Esophagus squamous epithelium (tissue), 5 donors: ENCODE measurements at places on chromosomes 4 and X. TPM values are rescaled to one million over a fixed set of nuclear protein-coding genes. Genes with fewer than 3 reads are reported as not detected.

The PLXNB3 gene
- 3.2 TPM for total RNA-seq

- no peaks in the 10 kb centered on the region for H3K4me1 ChIP-seq
- peaks cover 100% of the 10 kb centered on the region for H3K36me3 ChIP-seq
- no peak for DNase-seq
These were observed 37.0 kb downstream of the NOP14 start for GRCh38 chr4:2925931-2926860.

DNA sequence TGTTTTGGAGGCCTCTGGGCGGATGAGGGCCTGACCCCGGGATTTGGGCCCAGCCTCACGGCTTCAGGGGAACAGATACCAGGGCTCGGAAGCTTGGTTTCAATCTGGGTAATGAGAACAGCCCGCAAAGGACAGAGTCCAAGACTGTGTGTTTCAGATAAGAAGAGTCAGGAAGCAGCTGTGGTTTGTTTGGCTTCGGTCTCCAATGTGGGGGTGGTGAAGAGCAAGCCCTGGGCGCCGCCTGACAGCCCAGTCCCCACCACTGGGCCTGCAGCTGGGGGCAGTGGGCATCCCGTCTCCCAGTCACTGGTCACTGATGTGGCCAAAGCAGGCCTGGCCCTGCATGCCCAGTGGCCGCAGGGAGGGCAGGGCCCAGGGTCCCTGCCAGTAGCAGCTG is 9.1 kb downstream of the WFS1 start:
- no peaks in the 10 kb centered on the region for H3K27me3 ChIP-seq
- no peak for DNase-seq
- no peak overlapping the region for H3K4me3 ChIP-seq

DNA sequence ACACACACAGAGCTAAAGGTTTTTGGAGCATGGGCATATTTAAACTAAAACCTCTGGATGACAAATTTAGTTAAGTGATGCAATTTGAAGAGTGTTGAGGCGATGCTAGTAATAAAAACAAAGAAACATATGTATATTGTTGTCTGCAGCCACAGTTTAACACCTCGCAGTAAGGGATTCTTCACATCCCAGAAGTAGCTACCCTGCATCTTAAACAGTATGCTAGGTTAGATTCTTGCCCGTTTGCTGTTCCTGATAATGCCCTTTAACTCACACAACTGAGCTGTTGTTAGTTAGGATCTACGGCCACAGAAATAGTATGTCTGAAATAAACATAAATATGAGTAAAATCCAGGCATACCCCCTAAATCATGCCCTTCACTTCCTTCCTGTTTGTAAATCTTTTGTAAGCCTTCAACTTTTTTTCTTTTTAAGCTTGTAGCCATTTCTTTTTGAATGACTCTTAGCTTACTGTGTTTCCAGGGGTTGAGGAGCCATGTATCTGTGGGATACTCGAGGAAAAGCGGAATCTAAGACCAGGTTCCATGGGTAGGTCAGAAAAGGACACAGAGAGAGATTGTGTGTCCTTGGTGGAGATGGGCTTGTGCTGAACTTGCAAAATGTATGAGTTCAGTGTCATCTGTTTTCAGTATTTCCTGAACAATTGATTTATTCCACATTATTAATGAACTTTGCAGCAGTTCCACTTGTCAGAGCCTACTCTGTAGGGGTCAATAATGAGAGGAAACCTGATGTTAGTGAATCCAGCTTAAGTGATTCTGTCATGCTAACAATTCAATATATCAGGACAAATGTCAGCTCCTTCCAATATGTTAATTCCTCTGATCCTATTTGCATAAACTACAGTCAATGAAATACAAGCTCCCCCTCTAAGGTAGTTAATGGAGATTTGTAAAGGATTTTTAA is 349.6 kb downstream of the GPAT3 start:
- H3K27me3 ChIP-seq = no peaks in the 10 kb centered on the region
- H3K4me3 ChIP-seq = no peak overlapping the region
- no peaks in the 10 kb centered on the region for H3K36me3 ChIP-seq
- no peak overlapping the region for H3K27ac ChIP-seq
- DNase-seq = no peak

DNA sequence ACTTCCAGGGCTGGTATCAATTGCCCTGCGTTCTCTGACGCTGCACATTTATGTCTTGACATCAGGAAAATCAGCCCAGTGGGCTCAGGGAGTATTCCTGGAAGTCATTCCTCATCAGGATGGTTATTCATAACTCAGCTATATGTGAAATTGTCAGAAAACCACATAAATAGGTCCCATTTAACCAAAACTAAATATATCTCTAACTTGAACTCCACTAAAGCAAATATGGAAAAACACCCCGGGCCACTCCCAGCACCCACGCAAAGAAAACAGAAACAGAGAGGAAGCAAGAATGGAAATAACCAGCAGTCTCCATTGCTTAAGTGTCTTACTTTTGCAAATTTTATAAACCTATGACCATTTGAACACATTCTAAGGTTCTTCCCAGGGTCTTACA is 112.0 kb downstream of the IRF2 start:
- H3K27me3 ChIP-seq = no peaks in the 10 kb centered on the region
- no peak for DNase-seq
- no peak overlapping the region for H3K4me3 ChIP-seq
- no peaks in the 10 kb centered on the region for H3K4me1 ChIP-seq

DNA sequence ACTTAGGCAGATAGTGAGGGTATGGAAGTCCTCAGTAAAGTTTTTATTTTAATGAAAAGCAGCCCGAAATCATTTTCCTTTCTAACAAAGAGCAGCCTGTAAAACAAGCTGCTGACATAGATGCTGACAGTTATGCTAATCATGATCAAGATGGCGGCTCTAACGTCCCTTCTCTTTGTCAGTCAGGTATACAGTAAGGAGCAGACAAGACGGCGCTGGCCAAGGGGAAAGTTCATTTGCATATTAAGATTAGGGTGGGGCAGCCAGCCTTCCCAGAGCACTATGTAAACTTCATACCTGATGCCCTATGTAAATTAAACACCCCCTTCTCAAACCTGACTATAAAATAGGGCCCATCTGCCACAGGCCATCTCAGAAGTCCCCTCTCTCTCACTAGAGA is 76.9 kb downstream of the MAGEB10 start:
- no peaks in the 10 kb centered on the region for H3K36me3 ChIP-seq
- no peaks in the 10 kb centered on the region for H3K27me3 ChIP-seq
- H3K4me1 ChIP-seq = no peaks in the 10 kb centered on the region
